ENCODE measurements at places on chromosomes 3 and 15. TPM values are rescaled to one million over a fixed set of nuclear protein-coding genes. Genes with fewer than 3 reads are reported as not detected.
A peak's percentile ranks its signal among the peaks of the same experiment; 100 is the strongest.

GRCh38 chr3:43792904-43793303 lies 102.2 kb downstream of the ABHD5 start:
- DNase-seq: no peak

DNA sequence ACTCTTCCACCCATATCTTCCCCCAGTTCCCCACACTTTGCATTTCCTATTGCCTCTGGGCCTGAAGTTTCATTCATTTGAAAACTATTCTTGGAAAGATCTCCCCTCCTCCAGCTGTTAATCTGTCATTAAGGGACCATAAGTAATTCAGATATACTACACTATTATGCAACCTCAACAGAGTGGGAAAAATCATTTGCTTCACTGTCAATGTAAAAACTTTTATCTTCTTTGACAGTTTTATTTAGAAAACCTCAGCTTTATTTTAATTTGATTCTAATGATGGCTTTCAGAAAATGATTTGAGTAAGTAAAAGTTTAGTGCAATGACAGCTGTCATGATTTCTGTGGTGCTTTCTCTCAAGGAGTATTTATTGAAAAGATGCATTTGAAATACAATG lies 435.3 kb upstream of the KCNMB2 start:
- no peak for DNase-seq

DNA sequence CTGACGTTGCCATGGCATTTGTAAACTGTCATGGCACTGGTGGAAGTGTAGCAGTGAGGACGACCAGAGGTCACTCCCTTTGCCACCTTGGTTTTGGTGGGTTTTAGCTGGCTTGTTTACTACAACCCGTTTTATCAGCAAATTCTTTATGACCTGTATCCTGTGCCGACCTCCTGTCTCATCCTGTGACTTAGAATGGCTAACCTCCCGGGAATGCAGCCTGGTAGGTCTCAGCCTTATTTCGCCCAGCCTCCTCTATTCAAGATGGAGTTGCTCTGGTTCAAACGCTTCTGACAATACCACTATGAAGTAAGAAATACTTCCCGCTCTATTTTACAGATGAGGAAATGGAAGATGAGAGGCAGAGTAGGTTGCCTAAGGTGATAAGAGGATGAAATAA lies 16.6 kb downstream of the PAQR9 start:
- no peak for DNase-seq

DNA sequence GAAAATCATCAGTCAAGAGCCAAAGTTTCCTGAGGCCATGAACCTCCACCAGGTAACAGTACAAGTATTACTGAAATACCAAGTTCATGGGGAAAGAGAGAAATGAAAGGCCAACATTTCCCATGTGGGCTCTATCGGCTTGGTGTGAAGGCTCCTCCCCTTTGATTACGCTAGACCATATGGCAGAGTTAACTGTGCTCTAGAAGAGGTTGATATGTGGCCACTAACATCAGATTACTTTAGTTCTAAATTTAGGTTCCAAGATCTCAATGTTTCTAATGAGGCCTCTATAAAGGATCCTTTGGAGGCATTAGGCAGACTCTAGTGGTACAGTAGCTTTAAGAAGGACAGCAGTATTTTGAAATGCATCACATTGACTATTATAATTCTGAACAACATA lies 127.1 kb downstream of the SEMA6D start:
- no peak for DNase-seq

GRCh38 chr15:99568625-99569352 lies 3.0 kb downstream of the MEF2A start:
- DNase-seq: no peak

The ZIC4 gene
- total RNA-seq: not detected

- peak; percentile 35 for DNase-seq
Observed at GRCh38 chr3:121834157-121834670, 646 bp downstream of the IQCB1 start.

The KNG1 gene
- total RNA-seq: not detected

The GOLGA6B gene
- total RNA-seq: not detected

GRCh38 chr3:64586952-64587351 lies 100.8 kb downstream of the ADAMTS9 start:
- DNase-seq: no peak

GRCh38 chr3:128489927-128490649 lies 2.9 kb downstream of the GATA2 start:
- peak; percentile 52 for DNase-seq

GRCh38 chr3:13556917-13557316 lies 8.0 kb downstream of the FBLN2 start:
- DNase-seq: no peak

DNA sequence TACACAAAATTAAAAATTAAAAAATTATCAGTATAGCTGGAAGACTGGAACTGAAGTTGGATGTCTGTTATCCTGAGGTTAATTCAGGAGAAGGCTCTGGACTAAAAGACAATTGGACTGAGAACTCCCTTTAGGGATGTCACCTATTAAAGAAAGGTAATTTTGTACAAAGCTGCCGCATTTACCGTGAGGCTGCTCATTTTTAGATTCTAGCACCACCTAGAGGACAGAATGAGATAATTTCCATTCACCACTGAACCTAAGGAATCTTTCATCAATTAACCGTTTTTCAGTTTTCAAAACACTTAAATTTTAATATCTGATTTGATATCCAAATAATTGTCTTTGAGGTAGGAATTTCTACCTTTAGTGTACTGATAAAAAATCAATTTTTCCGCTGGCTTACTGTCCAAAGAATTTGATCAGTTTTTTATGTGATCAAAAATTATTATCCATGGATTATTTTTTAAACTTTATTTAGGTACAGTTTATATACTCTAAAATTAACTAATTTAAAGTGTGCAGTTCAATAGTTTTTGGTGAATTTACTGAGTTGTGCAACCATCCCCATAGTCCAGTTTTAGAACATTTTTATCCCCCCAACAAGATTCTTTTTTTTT lies 106.7 kb upstream of the TNIK start:
- no peak for DNase-seq

GRCh38 chr15:67074886-67075229 lies 9.5 kb downstream of the SMAD3 start:
- no peak for DNase-seq

- no peak for DNase-seq
Observed at GRCh38 chr15:67097930-67098740, 32.7 kb downstream of the SMAD3 start.

The ATP8B4 gene
- 25.0 TPM for total RNA-seq

The PYGO1 gene
- not detected for total RNA-seq

The SLC24A5 gene
- not detected for total RNA-seq

The ADCY5 gene
- total RNA-seq: not detected

The MESP2 gene
- total RNA-seq: not detected

The IL17RD gene
- not detected for total RNA-seq

The SNRK gene
- 70.7 TPM for total RNA-seq

DNA sequence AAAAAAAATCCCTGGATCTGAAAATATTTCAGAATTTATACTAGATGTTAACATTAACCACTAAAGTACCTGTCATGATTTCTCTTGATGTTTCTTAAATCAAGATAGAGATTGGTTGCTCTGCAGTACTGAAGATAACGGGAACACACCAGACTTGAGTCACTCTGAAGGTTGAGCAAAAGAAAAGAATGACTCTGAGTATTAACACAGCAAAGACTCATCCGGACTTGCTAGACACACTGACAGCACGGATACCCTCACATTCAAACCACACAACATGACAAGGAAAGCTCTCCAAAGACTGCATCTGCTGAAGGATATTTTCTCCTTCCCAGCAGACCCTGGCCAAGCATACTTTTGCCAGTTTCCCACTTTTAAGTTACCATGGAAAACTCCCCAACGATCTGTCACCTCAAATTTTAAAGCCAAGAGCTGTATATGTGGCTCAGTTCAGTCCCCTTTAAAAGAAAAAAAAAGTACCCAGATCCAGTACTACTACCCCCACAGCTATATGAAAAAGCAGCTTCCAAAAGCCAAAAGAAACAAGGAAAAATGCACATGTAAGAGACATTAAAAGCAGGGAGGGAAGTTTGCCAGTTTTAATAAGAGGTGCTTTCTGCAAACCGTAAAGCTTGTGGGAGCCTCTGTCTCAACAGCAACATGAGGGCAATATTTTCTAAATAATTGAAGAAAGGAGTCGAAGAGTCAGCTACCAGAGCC lies 8.3 kb downstream of the EOGT start:
- DNase-seq: no peak

The CADPS gene
- not detected for total RNA-seq

The RARRES1 gene
- not detected for total RNA-seq

The SNX22 gene
- total RNA-seq: 1.1 TPM
